Activated T-cell treated with anti-CD3 and anti-CD28 coated beads for 4 hours (primary cell): ENCODE measurements at places on chromosomes 2 and 18.

- DNase-seq, result no peak
These were observed 111.8 kb downstream of the PRKCE start for GRCh38 chr2:45763255-45763654.

- DNase-seq, result no peak
These were observed 97.3 kb downstream of the CD8B2 start for GRCh38 chr2:106584304-106584954.

DNA sequence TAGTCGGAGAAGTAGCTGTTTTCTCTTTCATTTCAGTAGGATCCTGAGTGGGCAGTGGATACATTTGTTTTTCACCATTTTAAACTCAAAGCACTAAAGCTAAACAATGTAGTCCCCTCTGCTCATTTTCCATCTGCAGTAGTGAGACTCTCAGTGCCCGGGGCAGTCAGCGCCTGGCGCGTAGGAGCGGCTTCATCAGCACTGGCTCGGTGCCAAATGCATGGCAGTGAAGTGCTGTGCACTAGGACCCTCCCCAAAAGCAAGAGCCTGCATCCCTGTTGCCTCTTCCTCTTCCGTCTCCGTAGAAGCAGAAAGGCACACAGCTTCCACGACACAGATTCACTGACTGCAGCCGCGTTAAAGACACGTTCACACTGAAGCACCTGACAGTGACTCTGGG is 19.0 kb upstream of the ESPNL start:
- DNase-seq, result no peak

DNA sequence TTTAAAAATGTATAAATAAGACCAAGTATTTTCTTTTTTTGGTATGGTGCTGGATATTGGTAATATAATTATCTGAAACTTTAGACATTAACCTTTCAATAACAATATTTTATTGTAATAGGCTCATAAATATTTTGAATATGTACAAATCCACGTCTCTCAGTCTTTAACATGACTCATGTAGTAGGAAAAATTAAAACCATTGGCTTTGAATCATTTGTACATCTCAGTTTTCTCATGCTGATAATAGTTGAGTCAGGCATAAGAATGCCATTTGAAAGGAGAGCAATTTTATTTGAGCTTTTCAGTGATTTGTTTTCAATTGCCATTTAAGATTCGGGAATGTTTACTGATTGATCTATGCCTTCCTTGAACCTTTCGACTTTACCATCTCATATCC is 364.8 kb downstream of the TGIF1 start:
- DNase-seq, result no peak

GRCh38 chr2:2579814-2580213 is 248.7 kb upstream of the MYT1L start:
- DNase-seq, result no peak

DNA sequence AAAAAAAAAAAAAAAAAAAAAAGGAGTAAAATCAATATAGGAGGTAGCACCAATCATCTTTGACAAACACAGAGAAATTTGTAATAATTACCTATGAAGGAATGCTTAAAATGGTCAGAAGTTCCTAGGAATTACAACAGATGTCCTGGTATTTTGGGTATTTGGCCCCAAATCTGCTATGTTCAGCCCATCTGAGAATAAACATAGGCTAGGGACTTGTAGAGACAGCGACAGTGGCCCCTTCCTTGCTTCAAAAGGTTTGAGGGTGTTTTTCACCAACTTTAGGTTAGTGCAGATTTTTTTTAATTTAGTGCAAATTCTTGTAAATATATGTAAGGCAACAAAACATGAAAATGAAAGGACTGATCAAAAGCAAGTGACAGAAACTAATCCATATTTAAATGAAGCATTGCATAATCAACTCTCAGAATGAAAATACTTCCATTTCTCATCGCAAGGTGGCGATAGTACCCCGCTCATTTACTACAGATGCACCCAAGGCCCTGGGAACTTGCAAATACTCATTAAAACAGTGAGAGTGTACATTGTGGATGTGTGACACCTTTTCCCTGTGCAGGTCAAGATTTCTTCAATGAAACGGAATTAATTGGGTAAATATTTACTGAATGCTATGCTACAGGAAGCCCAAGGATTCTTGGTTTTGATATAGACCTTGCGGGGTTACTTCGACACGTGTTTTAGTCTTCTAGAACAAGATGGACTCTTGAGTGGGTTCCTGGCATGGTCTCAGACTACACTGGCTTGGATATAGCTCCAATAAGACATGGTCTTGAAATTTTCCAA is 44.6 kb downstream of the FAM124B start:
- peak; percentile 43 for DNase-seq

GRCh38 chr2:105929516-105929915 is 184.8 kb downstream of the NCK2 start:
- DNase-seq, result peak; percentile 8

- no peak for DNase-seq
These were observed 1257.7 kb upstream of the CDH2 start for GRCh38 chr18:29434650-29435049.

GRCh38 chr2:197852108-197852507 is 47.7 kb downstream of the PLCL1 start:
- no peak for DNase-seq

DNA sequence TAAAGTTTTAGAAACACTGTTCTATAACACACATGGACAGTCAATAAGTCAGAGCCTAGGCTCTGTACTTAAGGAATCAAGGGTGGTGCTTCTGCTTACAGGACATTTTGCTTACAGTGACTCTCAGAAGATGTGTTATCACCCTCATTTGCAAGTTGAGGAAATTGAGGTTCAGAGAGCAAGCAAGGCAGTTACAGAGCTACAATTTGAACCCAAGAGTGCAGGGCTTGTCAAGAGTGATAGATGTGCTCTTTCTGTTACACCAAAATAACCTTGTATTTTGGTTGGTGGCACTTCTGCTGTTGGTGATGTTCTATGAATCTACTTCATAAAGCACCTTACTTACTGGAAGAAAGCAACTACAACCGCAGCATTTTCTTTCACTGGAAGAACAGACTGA is 170.2 kb downstream of the THADA start:
- no peak for DNase-seq

DNA sequence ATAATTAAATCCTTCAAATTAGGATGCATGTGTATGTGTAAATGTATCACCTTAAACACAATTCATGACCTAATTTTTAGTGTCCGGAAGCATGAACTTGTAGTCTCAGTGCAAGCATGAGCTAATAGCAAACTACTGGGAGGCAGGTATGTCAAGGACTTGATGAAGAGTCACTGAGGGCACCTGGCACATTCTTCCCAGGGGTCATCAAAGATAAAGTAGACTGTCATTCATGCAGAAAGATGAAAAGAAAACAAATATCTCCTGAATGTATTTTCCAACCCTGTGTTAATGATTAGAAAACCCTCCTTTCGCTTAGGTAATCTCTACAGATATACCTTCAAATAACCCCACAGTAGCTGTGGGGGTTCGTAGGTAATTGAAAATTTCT is 234.9 kb downstream of the SOCS6 start:
- no peak for DNase-seq

DNA sequence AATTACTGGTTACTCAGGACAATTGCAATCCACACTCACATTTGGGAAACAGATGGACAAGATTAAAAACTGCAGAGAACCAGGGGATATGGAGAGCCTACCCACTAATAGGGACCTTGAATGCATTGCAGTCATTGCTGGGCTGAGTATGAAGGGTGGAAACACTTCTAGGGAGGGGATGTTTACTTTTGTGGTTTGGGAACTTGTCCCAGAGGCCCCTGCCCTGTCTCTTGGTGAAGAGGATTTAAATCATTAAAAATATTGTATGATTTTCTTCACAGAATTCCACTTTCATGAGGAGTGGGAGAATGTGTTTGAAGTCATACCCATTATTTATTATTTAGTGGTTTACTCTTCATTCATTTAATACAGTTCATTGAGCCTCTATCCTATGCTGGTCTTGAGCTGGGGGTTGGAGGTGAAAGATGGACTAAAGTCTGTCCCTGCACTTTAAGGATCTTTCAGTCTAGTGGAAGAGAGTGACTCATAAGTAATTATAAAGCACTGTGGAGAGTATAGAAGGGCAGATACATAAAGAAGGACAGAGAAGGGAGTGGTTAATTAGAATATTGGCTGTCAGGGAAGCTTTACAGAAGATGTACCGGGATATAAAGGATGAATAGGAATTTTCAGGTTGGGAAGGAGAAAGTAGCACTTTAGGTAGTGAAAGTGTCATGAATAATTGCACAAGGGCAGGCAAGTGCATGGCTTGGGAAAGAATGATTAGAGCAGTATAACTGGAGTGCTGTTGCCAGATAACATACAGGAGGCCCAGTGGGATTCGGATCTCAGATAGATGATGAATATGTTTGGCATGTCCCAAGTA is 313.4 kb downstream of the LPIN1 start:
- DNase-seq, result no peak

DNA sequence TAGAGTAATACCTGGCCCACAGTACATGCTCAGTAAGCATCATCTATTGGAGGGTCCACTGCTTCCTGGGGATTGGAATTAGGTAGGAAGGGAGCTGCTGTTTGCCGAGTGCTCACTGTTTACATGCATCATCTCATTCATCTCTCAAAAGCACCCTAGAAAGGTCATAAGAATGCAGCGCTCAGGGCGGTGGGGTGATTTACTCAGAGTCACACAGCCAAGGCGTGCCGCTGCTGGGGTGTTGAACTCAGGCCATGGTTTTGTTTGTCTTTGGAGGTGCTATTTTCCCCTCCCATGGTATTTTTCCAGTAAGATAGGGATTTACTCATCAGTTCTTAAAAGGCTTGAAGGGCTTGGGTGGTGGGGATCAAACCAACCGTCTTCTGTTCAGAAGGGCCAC is 227.5 kb downstream of the LDLRAD4 start:
- no peak for DNase-seq

DNA sequence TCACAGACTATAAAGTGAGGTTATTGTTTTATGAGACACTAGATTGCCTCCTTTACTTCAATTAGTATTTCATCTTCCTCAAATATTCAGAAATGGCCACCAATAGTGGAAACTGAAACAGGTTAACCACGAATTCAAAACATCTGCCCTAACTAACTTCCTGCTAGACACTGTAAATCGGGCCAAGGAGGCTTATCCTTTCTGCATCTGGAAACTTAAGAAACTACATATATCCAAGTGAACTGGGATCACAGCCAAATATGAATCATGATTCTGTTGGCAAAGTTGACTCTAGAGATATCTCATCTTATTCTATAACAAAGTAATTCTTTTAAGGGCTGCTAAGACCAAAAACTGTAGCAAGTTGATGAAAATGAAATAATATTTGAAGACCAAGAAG is 136.6 kb upstream of the ZC3H15 start:
- DNase-seq, result no peak

GRCh38 chr2:190847504-190848081 is 33.0 kb upstream of the GLS start:
- no peak for DNase-seq

GRCh38 chr18:56799756-56800155 is 148.6 kb downstream of the WDR7 start:
- no peak for DNase-seq

- DNase-seq, result no peak
These were observed 34.9 kb downstream of the G6PC2 start for GRCh38 chr2:168935810-168936581.

GRCh38 chr2:9800975-9801726 is 42.1 kb upstream of the TAF1B start:
- peak; percentile 38 for DNase-seq

- no peak for DNase-seq
These were observed 90.8 kb downstream of the ARL4C start for GRCh38 chr2:234406085-234406484.

GRCh38 chr2:96404446-96405373 is 69.1 kb downstream of the NCAPH start:
- DNase-seq, result no peak

- DNase-seq, result no peak
These were observed 372.4 kb upstream of the SALL3 start for GRCh38 chr18:78607221-78607620.

DNA sequence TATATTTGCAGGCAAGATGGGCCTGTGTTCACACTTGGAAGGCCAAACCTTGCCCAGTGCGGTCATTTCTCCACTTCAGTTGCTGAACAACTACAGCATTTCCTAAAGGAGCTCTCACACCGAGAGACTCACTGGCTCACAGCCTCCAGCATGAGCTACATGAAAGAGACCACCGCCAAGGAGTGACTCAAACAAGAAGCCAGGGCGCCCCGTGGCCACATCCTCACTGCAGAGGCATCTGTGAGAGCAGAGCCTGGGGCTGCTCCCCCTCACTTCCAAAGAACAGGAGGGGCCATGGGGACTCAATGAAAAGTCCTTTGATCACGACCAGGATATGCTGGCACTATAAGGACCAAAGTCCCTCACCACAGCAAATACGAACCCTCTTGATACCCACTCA is 50.0 kb downstream of the TMEM163 start:
- peak; percentile 44 for DNase-seq

GRCh38 chr2:156602552-156602933 is 166.4 kb downstream of the GPD2 start:
- DNase-seq, result no peak

- DNase-seq, result no peak
These were observed 263.7 kb downstream of the ETAA1 start for GRCh38 chr2:67660871-67661270.

- DNase-seq, result no peak
These were observed 261.4 kb downstream of the EPHA4 start for GRCh38 chr2:221310730-221311129.

GRCh38 chr2:232966122-232966521 is 46.9 kb downstream of the NGEF start:
- no peak for DNase-seq

GRCh38 chr2:112151271-112151670 is 13.1 kb downstream of the FBLN7 start:
- DNase-seq, result no peak

- no peak for DNase-seq
These were observed 20.5 kb upstream of the DCC start for GRCh38 chr18:52319424-52319983.

GRCh38 chr18:77762014-77762413 is 512.4 kb downstream of the GALR1 start:
- DNase-seq, result no peak

DNA sequence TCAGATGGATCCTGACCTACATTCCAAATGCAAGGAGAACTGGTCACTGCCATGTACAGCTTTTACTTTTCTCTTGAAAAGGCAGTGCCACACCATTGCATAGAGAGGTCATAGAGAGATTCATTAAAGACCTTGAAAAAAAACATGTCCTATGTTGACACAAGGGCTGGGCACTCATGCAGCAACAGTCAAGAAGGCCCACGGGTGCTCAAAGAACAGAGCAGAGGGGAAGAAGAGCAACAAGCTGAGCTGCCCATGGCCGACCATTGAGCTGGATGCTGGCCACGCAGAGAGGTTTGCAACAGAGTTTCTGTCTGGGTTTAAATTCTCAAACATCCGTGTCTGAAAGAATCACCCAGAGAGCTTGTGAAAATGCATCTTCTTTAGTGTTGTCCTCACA is 99.1 kb downstream of the ADD2 start:
- no peak for DNase-seq
